Stimulated activated CD4-positive, alpha-beta T cell treated with anti-CD3 and anti-CD28 coated beads, Interleukin-4, amount 100 ng/mL, for 4 hours (primary cell): ENCODE measurements at places on chromosomes 4 and X.
A peak's percentile ranks its signal among the peaks of the same experiment; 100 is the strongest.

GRCh38 chr4:65861993-65862392 is 191.7 kb upstream of the EPHA5 start:
- no peak for DNase-seq

GRCh38 chrX:99413317-99413716 is 996.8 kb downstream of the PCDH19 start:
- DNase-seq = no peak

GRCh38 chr4:68570122-68570507 is 6.0 kb downstream of the UGT2B17 start:
- DNase-seq = no peak

DNA sequence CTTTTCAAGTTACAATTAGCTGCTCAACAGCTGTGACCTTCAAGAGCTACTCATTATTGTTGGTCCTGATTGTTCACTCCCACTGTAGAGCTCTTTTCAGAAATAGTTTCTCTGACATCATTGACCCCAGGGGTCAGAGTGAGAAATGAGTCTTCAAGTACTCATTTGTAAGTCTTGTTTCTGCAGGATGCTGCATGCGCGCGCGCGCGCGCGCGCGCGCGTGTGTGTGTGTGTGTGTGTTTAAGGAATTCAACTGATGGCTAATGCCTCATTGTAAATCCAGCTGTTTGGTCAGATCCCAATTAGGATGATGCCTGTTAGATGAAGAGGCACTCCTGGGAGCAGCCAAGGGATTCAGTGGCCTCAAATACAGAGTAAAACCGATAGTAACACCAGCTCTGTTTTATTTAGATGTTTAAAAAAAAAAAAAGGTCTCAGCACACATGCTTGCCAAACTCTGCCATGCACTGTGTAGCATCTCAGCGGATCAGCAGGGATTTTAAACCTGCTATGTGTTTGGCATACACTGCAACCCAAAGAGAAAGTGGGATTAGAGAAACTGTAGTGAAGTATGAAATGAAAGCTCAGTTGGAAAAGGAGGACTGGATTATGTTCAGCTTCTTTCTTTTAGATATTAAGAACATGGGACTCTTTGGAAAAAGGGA is 332.3 kb downstream of the ADGRL3 start:
- no peak for DNase-seq

DNA sequence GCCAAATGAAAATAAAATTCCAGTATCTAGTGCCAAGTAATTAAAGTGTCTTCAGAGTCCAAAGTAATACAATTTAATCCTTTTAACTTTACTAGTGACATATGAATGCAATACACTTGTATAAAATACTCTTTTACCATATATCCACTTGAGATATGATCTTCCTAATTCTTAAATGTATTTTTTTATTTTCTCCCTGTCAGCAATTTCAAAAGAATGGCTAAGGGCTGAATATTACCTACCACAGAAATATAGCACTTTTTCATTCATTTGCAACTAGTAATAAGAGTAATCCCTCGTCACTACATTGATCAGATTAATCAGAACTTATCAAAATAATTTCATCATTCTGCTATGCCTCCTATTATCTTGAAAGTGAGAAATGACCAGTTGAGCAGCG is 10.1 kb upstream of the TBX22 start:
- no peak for DNase-seq

DNA sequence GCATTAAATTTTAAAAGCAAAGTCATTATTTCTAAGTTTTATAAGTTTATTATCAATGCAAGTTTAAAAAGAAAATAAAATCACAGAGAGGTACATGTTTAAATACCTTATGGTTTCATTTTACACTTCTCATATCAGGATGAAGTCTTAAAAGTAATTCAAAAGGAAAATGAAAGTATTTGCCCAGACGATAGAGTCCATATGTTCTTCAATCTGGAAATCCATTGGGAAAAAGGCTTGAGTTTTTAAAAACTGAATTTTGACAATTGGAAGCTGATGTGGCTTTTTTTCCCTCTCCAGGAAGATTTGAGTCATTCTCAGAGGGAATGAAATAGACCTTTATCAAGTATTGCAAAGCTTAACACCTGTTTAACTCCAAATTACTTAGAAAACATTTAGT is 37.1 kb downstream of the MAB21L2 start:
- no peak for DNase-seq

- no peak for DNase-seq
Measured at GRCh38 chr4:7367864-7368277, 66.9 kb downstream of the PSAPL1 start.

DNA sequence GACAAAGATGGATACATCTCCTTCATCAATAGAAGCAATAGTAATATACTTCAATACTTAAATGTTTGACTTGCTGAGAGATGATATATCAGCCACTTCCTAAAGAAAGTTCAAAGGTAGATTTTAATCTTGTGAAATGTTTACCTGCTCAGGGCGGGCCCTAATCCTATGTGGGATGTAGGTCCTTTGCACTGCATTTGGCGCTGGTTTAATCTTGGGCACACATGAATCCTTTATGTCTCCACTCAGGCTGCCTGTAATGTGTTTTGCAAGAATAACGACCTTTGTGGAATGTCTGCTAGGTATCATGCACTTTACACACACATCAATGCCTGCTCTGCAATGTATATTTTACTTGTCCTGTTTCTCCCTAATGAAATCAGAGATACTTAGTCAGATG is 368.7 kb downstream of the GBA3 start:
- DNase-seq = no peak

DNA sequence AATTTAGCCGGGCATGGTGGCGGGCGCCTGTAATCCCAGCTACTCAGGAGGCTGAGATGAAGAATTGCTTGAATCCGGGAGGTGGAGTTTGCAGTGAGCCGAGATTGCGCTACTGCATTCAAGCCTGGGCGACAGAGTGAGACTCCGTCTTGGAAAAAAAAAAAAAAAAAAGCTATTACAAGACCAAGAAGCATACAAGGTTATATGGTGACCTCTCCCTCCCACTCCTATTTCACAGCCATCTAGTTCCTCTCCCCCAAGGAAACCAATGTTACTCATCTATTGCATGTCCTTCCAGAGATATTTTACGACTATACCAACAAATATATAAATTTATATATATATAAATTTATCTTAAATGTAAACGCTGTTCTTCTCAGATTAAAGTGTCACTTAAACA is 3.2 kb downstream of the SLC9A7 start:
- no peak for DNase-seq

- no peak for DNase-seq
Measured at GRCh38 chr4:64784125-64784524, 374.9 kb upstream of the TECRL start.

GRCh38 chr4:184193556-184194525 is 23.8 kb downstream of the ENPP6 start:
- no peak for DNase-seq

- no peak for DNase-seq
Measured at GRCh38 chr4:152369203-152369901, 166.5 kb downstream of the FBXW7 start.

DNA sequence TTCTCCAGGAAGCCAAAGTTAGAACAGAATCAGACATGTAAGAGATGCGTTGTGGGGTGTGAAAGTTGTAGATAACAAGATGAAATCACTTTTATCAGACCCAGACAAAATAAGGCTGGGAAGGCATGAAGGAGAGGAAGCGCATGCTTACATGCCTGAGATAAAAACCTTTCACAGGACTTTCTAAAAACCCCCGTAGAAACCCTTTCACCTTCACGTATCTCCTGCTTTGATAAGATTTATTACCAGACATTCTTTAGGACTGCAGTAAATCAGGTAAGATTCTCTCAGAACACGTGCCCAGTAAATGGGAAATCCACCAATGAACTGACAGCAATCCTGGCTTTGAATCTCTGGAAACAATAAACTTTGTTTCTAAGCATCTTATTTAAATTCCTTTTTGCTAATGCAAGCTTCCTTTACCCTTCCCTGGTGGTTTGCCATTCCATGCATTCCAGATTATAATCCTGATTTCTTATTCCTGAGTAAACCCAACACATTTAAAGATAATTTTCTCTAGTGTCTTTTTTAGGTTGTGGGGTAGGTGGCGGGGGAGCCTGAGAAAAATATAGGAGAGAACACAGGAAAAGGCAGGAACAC is 254.6 kb upstream of the LDB2 start:
- DNase-seq = no peak

DNA sequence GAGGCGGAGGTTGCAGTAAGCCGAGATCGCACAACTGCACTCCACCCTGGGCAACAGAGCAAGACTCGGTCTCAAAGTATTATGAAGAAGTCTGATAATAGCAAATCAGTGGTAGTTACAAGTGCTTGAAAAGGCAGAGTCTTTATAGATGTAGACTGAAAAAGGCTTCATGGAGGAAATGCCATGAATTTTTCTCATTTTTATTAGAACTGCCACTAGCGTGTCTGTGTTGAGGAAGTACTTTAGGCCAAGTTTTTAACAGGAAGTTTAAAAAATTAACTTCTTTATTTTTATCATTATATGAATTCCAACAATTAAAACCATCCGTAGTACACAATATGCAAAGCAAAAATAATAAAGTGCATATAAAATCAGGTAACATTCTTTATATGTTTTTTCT is 32.8 kb upstream of the IL13RA1 start:
- DNase-seq = no peak

- no peak for DNase-seq
Measured at GRCh38 chrX:101745046-101745445, 85.4 kb upstream of the ARMCX2 start.

DNA sequence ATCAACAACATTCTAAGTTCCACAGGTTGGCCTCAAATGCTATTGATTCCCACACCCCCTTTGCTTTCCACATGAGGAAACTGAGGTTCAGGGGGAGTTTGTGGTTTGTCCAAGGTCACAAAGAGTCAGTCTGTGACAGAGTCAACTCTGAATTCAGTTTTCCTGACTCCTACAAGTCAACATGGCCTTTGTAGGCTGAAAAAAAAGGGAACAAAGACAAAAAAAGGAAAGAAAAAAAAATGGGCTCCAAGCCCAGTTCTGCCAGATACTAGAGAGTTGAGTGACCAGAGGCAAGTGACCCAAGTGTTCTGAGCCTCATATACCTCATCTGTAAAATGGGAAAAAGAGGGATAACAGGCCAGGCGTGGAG is 16.5 kb upstream of the PIM2 start:
- no peak for DNase-seq

DNA sequence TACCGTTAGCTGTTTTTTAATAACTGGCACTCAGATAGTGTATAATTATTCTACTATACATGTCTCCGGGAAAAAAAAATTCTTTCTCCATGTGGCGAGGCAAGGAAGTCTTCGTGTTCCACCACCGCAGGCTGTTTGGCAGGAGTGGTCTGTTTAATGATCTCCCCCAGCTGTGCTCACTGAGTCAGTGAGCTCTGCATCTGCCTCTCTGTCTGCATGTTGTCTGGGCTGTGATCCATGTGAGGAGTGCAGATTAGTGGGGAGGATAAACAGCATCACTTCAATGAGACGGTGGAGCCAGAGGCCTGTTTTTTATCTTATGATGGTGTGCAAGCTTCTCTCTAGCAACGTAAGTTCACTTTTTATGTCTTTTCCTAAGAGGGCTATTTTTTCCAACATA is 69.8 kb downstream of the RPS3A start:
- no peak for DNase-seq

- no peak for DNase-seq
Measured at GRCh38 chr4:143241892-143242291, 57.2 kb downstream of the USP38 start.

- DNase-seq = no peak
Measured at GRCh38 chr4:112075129-112075753, 70.0 kb upstream of the FAM241A start.

DNA sequence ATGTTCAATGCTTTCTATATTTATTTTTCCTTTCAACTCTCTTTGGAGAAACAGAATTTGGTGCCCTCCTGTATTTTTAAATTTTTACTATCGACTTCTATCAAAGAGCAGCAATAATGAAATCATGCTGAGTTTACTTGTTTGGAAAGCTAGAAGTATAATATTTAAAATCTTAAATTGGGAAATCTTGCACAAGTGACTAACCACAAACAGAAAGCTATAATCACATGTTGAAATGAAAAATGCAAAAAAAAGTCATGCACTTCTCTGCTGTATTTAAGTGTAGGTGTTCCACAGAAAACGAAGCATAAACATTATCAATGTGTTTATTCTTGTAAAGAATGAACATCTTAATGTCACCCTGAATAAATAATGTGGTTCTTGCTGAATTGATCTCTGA is 306.1 kb downstream of the PCDH18 start:
- no peak for DNase-seq

- no peak for DNase-seq
Measured at GRCh38 chr4:76630741-76631140, 195.7 kb downstream of the SHROOM3 start.

- peak; percentile 30 for DNase-seq
Measured at GRCh38 chrX:150575419-150575814, 7.0 kb downstream of the MTM1 start.

GRCh38 chr4:169861593-169861992 is 103.8 kb upstream of the HPF1 start:
- DNase-seq = no peak

- DNase-seq = no peak
Measured at GRCh38 chr4:138053641-138054301, 188.4 kb downstream of the SLC7A11 start.

GRCh38 chr4:76504613-76505465 is 69.8 kb downstream of the SHROOM3 start:
- DNase-seq = no peak

- no peak for DNase-seq
Measured at GRCh38 chr4:90293320-90293719, 166.1 kb downstream of the CCSER1 start.

DNA sequence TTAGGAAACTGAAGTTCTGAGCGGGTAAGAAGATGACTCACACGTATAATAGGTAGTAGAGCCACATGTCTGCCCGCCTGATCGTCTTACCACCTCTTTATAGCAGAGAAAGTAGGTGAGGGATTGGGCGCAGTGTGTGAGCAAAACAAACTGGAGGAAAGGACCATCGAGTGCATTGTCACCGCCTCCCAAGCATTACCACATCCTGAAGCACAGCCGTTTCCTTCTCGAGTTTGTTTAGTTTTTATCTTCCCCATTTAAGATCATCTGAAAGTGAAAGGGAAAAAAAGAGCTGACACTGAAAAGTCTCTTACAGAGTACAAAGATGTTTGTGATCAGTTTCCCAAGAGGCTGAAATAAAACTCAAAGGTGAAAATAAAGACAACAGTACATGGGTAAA is 14.8 kb downstream of the PDK3 start:
- DNase-seq = peak; percentile 77

GRCh38 chr4:52979020-52979419 is 116.9 kb downstream of the RASL11B start:
- DNase-seq = no peak

- DNase-seq = no peak
Measured at GRCh38 chr4:7635445-7636239, 200.9 kb upstream of the PSAPL1 start.

GRCh38 chrX:148930206-148930729 is 429.9 kb downstream of the AFF2 start:
- DNase-seq = no peak

- no peak for DNase-seq
Measured at GRCh38 chr4:166008510-166008909, 135.5 kb downstream of the TLL1 start.

GRCh38 chr4:107094332-107094731 is 58.2 kb upstream of the DKK2 start:
- DNase-seq = no peak

- DNase-seq = no peak
Measured at GRCh38 chr4:109873791-109874514, 26.0 kb downstream of the LRIT3 start.

- DNase-seq = no peak
Measured at GRCh38 chr4:54764476-54764875, 106.7 kb downstream of the KIT start.

- no peak for DNase-seq
Measured at GRCh38 chr4:89056953-89057398, at the start of gene FAM13A. Gene FAM13A, minus strand, starts transcription at chr4:89057185. Its CDS starts 221 bp downstream, at chr4:89056964.

GRCh38 chr4:10173037-10173753 is 56.6 kb upstream of the WDR1 start:
- no peak for DNase-seq
